ENCODE measurements at places on chromosomes 12 and 14. TPM values are rescaled to one million over a fixed set of nuclear protein-coding genes. Genes with fewer than 3 reads are reported as not detected.

PLEKHH1 gene
- total RNA-seq: 61.3 TPM

- no peak for DNase-seq
These were observed 31.4 kb downstream of the P2RX4 start for GRCh38 chr12:121241156-121241970.

- no peak for DNase-seq
These were observed 61.9 kb downstream of the ESR2 start for GRCh38 chr14:64232095-64232838.

PLEKHD1 gene
- total RNA-seq: 0.87 TPM

STXBP6 gene
- 11.3 TPM for total RNA-seq

GARIN6 gene
- 7.8 TPM for total RNA-seq

- DNase-seq: peak; percentile 49
These were observed 7.3 kb upstream of the KIF26A start for GRCh38 chr14:104130974-104131651.

GRCh38 chr12:105814283-105814682, 324.5 kb downstream of the NUAK1 start:
- no peak for DNase-seq

DNA sequence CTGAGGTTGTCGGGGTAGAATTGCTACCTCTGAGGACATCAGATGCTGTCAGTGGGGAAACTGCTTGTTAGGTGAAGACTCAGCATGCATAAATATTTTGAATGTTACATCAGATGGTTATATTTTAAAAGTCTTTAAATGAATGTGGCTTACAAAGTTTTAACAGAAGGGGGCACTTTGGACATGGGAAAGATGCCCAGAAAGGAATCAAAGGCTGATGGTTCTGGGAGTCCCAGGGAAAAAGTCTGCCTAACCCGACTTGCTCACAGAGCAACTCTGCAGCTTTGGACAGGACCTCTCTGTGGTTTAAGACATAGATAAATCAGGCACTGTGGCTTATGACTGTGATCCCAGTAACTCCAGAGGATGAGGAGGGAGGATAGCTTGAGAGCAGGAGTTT, 474.9 kb downstream of the ATP23 start:
- no peak for DNase-seq

NTN4 gene
- 43.8 TPM for total RNA-seq

DNA sequence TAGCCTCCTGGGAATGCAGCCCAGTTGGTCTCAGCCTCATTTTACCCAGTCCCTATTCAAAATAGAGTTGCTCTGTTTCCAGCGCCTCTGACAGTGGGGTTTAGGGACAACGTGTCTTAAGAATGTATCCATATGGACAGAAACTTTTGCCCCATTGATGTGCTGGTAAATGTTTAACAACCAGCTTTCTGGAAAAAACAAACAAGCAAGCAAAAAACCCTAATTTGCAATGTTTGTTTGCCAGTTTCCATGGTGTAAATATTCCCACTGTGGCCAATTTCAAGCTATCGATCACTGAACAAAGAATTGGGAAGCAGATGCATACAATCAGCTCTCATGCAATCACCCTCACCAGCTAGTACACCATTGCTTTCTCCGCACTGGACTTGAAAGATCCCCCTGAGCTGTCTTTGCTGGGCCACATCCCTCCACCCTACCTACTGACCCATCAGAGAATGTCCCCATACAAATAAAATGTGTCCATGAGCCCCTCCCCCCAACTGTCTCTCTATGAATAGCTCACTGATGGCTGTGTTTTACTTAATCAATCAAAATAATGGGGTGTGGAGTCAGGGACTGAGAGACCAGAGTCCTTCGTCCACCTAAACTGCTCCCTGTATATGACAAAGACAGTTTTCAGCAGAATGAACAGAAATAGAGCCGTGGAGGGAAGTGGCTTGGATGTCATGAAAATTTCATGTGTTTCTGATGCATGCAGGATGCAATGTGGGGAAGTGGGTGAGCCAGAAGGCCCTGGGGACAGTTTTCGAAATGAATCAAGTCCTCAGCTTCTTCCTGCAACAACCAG, 40.8 kb downstream of the CCDC60 start:
- no peak for DNase-seq

- no peak for DNase-seq
These were observed 94.1 kb upstream of the GARIN6 start for GRCh38 chr12:99553461-99553860.

DNA sequence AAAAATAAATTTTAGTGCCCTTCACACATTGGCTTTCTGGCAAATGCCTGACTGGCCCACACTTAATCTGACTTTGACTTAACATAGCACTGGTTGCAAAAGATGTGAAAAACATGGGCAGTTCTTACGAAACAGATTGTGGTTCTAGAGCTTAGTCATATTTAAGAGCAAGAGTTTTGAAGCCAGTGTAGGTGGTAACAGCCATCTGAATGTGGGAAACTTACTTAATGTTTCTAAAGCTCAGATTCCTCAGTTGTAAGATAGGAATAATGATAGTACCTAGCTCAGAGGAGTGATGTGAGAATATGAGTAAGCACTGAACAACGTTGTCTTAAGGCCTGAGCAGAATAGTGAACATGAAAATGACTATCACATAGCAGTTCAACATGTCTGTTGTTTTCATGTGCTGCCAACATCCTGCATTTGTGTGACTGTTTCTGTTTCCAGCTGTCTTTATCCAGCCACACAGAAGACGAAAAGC, 262.7 kb downstream of the SYT1 start:
- DNase-seq: no peak

NGB gene
- 1.1 TPM for total RNA-seq

All from testis (tissue), 5 donors.